ENCODE measurements at places on chromosomes 5 and 9.

DNA sequence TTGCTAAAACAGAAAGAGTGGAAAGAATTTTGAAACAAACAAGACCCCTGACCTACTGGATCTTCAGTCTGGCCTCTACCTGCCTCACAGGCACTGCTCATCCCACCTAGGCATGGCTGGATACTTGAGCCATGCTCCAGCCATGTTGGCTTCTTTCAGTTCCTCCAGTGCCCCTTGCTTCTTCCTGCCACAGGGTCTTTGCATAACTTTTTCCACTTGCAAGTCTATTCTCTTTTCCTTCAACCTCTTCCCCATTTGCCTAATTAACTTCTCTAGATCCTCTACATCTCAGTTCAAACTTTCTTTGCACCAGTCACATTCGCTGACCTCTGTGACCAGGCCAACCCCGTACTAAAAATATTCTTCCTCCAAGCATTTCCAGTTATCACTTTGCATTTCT is 50.4 kb downstream of the STARD4 start:
- DNase-seq = no peak

GRCh38 chr5:149147676-149148075 is 6.4 kb downstream of the ABLIM3 start:
- DNase-seq = no peak

GRCh38 chr5:22835686-22836085 is 17.5 kb downstream of the CDH12 start:
- DNase-seq = no peak

DNA sequence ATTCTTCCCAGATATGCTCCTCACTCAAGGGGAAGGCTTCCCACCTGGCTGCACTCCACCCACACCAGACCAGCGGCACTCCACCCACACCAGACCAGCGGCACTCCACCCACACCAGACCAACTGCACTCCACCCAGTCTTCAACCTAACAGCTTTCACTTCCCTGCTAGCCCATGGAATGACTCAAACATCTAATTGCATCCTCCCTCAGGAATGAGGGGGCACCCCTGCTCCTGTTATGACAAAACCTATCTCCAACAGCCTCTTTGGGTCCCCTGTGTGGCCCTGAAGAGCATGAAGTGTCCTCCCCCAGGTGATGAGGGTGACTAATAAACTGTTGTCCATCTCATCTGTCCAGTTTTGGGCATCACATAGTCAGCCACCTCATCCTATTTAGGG is 556.6 kb upstream of the TUSC1 start:
- no peak for DNase-seq
